ENCODE measurements at places on chromosomes 11 and 22.

- DNase-seq, result peak; percentile 92
Observed at GRCh38 chr11:61129639-61130523, 27.6 kb downstream of the CD5 start.

- no peak for DNase-seq
Observed at GRCh38 chr11:126512741-126513715, 157.5 kb downstream of the ST3GAL4 start.

- no peak for DNase-seq
Observed at GRCh38 chr11:106989078-106989455, 29.2 kb downstream of the GUCY1A2 start.

- DNase-seq, result no peak
Observed at GRCh38 chr11:13140028-13140870, 131.1 kb downstream of the RASSF10 start.

DNA sequence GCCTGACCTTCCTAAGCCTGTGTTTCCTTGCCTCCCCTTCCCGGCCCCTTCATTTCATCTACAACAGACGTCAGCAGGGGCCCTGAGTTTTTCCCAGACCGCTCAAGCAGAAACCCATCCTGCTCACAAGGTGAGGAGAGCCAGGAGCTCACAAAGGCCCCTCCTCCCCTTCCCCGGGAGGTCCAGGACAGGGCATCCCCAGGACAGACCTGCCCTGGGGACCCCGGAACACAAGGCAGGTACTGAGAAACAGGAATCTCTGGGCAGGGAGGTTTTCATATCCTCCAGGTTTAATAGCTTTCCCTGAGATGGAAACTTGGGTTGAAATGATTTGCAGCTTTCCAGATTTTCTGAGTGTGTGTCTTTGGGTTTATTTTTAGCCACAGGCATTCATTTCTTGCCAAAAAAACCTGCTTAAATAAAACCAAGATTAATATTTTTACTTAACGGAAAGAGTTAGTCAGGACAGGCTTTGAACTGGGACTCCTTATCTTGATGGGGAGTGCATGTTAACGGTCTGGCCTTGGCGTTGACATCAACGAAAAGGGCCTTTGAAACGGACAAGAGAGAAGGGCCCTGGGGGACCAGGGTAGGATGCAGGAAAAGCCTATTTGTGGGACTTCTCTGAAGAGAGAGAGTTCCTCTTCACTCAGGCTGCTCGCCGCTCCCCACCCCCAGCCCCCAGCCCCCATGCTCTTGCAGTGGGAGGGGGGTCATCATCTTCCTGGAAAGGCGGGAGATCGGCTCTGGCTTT is 38.5 kb downstream of the TIMP3 start:
- DNase-seq, result no peak

GRCh38 chr11:126628450-126628789 is 272.9 kb downstream of the ST3GAL4 start:
- DNase-seq, result no peak

DNA sequence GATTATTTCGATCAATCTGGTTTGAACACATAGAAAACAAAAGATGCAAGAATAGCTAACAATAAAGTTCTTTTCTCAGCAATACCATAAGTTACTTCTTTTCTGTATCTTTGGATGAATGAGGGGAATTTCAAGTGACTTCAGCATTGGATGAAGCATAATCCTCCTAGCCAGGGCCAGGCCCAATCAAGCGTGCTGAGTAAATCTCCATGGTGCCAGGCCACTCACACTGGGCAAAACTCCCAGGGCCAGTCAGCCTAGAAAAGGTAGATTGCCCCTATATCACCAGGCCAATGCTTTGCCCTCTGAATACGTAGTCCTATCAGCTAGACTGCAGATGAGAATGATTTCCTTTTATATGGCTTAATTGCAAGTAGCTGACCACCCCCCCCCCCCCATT is 6.0 kb downstream of the CNTF start:
- peak; percentile 43 for DNase-seq

GRCh38 chr11:44608651-44608990 is 43.2 kb downstream of the CD82 start:
- no peak for DNase-seq

- DNase-seq, result no peak
Observed at GRCh38 chr11:17552041-17552355, 4.9 kb downstream of the OTOG start.

DNA sequence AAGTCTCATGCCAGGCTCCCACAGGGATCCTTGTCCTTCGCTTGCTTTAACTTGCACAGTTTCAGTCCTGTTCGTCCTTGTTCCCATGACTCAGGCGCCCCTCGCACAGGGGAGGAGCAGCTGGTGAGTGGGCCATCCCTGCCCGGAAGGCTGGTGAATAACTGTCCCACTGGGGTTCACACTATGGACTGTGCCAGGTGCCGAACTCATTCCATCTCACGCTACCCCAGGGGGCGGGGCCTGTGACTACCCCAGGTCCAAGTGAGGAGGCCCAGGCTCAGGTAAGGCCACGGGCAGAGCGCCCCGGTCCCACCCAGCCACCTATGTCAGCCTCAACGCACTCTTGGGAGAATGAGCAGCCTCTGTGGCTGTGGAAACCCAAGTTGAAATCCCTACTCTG is 7.2 kb upstream of the CARD10 start:
- no peak for DNase-seq

- peak; percentile 87 for DNase-seq
Observed at GRCh38 chr22:36506637-36507517, at the start of gene FOXRED2. Gene FOXRED2 (minus strand): TSS chr22:36507040. CDS start chr22:36506422, 618 bp downstream.

- DNase-seq, result no peak
Observed at GRCh38 chr22:20618488-20618887, 111.1 kb downstream of the MED15 start.

DNA sequence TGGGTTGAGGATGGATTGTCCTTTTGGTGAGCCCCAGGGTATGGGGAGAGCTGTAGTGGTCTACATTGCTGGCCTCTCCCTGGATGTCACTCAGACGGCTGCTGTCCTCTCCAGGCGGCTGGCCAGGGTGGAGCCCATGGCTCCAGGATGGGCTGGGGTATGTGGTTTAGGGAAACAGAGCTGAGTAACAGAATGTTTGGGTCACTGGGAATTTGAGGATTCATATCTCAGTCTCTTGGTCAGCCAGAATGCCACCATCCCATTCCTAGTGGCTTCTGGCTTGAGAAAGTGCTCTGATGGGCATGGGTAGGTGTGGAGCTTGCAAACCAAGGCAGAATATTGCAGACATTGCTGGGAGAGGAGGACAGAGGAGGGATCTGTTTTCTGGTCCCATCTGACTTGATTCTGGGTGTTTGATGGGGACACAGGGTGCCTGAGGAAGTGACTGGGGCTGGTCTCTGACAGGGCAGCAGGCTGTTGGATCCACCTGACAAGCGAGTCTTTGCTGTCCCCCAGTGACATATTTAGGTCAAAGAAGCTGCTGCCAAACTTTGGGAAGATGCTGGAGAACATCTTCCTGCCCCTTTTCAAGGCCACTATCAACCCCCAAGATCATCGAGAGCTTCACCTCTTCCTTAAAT is 41.4 kb downstream of the AMPD3 start:
- no peak for DNase-seq

DNA sequence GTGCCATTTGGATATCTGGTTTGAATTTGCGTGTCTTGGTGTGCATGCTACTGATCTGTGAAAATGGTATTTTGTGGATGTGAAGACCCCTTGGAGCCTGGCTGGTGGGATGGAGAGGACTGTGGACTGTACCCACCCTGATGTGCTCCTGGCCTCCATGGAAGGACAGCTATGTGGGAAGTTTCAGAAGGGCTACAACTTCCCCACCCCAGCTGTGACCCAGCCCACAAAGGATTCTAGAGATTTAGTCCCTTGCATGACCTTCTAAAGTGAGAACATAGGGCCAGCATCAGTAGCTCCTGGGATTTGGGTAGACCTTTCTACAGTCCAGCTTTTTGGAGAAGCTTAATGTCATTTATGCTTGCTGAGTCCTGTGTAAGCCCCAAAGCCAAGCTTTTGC is 173.4 kb downstream of the BCR start:
- DNase-seq, result no peak

DNA sequence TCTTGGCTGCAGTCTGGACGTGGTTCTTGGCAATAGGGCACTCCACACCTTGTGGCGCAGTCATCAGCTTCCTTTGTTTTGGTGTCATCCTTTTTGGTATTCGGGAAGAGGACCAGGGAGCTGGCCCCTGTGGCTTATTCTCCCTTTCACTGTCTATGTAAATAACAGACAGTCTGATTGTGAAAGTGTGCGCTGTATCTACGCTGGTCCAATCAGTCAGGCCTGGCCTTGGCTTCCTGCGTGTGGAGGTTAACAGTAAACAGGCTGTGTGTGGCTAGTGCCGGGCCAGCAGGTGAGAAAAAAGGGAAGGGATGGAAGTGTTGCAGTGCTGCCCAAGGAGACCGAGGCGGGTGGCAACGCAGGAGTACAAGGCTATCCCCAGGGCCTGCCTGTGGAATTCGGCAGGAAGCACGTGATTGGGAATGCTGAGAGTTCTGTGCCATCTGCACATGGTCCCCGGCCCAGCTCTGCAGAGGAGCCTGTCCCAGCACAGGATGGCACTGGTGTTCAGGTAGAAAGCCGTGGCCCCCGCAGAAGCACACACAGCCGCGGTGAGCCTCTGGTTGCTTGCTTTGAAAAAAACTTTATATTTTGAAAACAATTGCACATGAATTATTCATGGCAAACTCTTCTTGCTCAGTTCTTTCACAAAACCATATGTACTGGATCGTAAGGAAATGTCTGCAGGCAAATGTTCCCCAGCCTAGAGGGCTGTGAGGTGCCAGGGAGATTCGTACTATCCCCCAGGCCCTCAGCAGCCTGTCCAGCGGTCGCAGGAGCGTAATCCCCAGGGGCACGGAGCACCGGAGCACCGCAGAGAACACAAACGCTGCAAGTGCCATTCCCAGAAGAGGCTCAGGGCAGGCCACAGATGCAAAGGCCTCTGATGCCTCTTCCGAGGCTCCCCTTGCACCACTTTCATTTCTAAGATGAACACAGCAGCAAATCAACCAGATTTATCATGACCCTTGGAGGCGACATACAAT is 174.5 kb downstream of the EFCAB6 start:
- DNase-seq, result no peak

GRCh38 chr11:63931876-63932275 is 6.9 kb upstream of the NAA40 start:
- DNase-seq, result no peak

GRCh38 chr22:29208502-29208862 is 2.8 kb downstream of the EMID1 start:
- no peak for DNase-seq

DNA sequence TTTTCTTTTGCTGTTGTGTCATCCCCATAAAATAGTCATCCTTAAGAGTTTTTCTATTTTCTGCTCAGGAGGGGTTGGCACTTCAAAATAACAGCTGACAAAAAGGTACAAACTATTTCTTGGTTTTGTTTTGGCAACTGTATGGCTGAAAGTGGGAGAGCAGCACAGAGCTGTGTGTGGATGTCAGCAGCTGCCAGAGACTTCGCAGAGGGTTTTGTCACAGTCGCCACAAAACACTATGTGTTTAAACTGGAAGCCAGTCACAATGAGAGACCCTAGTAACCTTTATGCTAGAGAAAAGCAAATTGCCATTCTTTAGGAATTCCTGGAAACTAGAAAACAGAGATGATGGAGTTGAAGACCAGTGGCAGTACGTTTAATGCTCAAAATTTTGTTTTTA is 189.6 kb upstream of the CCDC90B start:
- no peak for DNase-seq

- DNase-seq, result no peak
Observed at GRCh38 chr11:64885367-64886286, 7.2 kb upstream of the EHD1 start.

GRCh38 chr22:31308181-31308580 is 15.9 kb upstream of the PIK3IP1 start:
- no peak for DNase-seq

- DNase-seq, result peak; percentile 24
Observed at GRCh38 chr11:5596607-5597201, at the start of gene TRIM6. Gene TRIM6 (plus strand): TSS chr11:5596637. CDS start chr11:5596898, 261 bp downstream.

All from Ammon's horn (tissue), 1 donor.